ENCODE measurements at places on chromosomes 11 and 22. TPM values are rescaled to one million over a fixed set of nuclear protein-coding genes. Genes with fewer than 3 reads are reported as not detected.
A peak's percentile ranks its signal among the peaks of the same experiment; 100 is the strongest.

The ESAM gene
- 1.2 TPM for total RNA-seq

The WT1 gene
- not detected for total RNA-seq

The KRTAP5-10 gene
- total RNA-seq, result not detected

The NPAS4 gene
- not detected for total RNA-seq

DNA sequence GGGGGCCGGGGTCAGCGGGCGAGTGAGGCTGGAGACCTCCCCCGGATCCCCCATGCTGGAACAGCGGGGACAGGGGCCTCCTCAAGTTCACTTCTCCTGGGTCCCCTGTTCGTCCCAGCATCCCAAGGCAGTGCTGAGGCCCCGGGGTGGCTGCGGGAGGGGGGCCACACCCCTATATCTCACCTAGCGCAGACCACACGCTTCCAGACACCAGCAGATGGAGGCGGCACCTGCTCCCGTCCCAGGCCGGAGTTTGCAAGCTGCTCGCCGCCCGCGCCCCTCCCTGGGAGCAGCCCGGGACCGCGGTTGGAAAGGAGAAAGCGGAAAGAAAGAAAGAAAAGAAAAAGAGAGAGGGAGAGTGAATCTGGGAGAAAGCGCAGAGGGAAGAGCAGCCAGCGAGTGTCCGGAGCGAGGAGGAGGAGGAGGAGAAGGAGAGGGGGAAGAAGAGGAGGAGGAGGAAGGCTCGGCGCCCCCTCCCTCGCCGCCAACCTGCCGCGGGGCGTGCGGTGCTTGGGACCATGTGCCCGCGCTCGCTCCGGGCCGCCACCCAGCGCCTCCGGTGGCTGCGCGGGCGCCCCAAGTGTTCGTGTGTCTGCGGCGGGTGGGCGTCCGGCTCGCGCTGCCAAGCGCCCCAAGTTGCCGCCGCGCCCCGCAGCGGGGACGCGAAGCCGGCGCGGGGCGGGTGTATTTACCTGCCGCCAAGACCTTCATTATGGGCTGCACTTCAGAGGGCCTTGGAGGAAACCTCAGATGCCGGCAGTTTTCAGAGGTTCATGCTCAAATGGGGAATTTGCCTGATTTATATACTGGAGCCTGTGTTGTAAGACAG is at the start of gene LIF:
Gene LIF (minus strand): TSS at position 775 of the 829 bp plus-strand sequence. CDS start 64 bp downstream, at position 711.
- peak; percentile 36 for DNase-seq

DNA sequence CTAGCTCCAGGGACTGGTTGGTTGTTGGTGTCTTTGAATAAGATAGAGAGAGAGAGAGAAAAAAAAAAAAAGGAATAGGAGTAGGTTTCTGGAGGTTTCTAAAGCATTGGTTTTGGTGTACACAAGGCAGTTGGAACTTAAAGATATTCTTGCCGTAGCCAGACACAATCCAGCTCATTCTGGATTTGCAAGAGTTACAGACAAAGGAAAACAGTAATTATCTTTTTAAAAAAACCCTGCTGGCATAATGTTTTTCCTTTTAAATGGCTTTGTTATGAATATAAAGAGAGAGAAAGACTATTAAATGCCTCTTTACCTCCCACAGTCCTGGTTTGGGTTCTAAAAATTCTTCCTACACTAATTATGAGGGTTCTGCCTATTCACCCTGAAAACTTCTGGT is 120.4 kb upstream of the RAG2 start:
- DNase-seq, result no peak

- no peak for DNase-seq
Observed at GRCh38 chr22:35705141-35705540, 12.5 kb upstream of the APOL5 start.

- no peak for DNase-seq
Observed at GRCh38 chr11:100221791-100222190, 465.3 kb upstream of the ARHGAP42 start.

- no peak for DNase-seq
Observed at GRCh38 chr11:58152781-58153180, 27.5 kb upstream of the OR9I1 start.

GRCh38 chr11:26929806-26930517 is 64.0 kb upstream of the FIBIN start:
- no peak for DNase-seq

DNA sequence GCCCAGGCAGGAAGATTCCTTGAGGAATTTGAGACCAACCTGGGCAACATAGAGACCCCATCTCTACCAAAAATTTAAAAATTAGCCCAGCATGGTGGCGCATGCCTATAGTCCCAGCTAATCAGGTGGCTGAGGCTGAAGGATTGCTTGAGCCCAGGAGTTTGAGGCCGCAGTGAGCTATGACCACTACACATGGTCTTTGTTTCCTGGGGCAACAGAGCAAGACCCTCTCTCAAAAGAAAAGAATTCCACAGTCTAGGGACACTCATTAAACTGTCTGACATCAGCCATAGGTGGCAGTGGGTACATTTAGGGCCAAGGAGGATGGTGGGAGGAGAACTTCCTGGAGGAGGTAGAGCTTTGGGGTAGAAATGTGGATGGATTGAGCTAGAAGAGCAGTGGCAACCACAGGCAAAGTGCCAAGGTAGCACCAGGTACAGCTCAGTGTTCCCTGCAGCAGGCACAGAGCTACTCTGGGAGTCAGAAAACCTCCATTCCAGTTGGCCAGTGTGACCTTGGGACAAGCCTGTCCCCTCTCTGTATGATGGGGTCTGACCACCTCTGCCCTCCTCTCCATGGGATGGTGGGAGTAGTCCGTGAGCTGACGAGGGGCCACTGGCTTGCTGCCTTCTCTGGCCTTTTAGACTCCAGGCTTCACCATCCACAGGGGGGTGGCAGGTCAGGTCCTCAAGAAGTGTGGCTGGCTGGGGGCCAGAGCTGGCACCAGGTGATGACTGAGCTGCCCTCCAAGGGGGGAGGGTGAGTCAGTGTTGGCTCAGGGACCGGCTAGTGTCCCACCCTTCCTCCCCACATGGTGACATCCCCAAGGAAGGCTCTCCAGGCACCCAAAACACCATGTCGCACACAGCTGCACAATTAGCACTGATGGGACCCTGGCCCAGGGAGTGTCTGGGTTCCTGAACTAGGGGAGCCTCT is 3.7 kb upstream of the CLCF1 start:
- DNase-seq, result no peak

DNA sequence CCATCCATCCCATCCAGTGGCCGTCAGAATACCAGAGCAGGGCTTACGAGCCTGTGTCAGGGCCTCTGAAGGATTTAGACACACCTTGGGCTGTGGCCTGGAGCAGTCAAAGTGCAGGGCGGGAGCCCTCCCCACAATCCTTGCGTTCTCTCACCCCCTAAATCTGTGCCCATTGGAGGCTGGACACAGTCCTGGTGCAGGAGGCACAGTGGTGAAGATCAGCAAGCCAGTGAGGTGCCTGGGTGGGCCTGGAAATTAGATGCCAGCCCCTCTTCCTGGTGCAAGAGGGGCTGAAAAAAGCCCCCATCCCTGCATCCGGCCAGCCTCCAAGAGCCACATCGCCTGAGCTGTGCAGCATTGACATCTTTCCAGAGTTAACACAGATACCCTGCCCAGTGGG is 1045.8 kb downstream of the TBC1D22A start:
- DNase-seq, result no peak

DNA sequence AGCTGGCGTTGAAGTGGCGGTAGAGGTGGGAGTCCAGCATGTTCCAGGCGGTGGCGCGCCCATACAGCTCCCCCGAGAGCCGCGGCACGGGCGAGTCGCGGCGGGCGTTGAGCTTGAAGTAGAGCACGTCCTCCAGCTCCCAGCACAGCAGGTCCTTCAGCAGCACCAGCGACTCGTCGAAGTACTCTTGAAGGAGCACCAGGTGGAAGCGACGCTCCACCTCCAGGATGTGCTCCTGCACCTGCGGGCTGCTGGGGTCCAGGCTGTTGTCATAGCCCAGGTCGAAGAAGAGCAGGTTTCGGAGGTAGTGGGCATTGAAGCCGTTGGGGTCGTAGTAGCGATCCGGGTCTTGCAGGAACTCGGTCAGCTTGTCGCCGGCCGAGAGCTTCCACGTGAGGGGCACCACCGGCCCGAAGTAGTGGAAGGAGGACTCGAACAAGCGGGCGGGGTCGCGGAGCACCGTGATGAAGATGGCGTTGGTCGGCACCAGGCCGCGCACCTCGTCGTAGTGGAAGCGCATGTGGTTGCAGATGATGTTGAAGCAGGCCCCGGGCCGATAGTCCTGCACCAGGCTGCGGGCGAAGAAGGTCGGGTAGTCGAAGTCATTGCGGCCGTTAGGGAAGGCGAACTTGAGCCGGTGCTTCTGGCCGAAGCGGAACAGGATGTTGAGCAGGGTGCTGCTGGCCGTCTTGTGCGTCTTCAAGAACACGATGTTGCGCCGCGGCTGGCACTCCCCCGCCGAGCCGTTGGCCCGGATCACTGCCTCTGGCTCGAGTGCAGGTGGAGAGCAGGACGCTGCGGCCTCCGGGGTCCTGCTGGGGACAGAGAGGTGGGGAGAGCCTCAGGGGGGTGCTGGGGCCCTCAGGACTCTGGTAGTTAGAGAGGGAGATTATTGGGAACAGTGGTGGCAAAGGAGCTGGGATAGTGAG is 9.0 kb upstream of the SEC14L6 start:
- no peak for DNase-seq

DNA sequence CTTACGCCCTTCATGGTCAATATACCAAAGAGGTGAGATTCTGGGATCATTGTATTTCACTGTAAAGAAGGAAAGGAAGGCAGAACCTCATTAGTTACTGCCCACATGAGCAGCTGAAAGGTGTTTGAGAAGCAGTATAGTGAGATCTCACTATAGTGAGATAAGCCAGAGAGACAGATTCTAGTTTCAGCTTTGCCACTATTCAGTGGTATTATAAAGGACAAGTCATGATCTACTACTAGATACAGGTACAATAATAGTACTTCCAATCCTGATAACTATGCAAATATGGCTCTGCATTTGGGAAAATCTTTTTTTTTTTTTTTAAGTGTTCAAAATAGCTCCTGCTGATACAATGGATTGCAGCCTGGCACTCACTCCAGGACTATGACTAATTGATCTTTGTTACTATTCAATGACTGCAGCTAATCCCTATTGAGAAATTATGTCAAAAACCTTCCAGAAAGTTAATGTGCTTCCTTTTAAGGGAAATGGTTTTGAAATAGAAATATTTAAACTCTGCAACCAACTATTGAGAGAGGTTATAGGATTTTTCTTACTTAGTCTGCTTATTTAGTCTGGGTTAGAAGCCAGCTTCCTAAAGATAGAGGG is 8.3 kb upstream of the DLAT start:
- DNase-seq, result no peak
